NCI-H82 (cell line): ENCODE measurements at places on chromosomes 11 and 22.

- DNase-seq = peak; percentile 97
Observed at GRCh38 chr22:24380220-24380904, 47.0 kb upstream of the ADORA2A start.

- DNase-seq = no peak
Observed at GRCh38 chr11:105673089-105673488, 63.2 kb downstream of the GRIA4 start.

DNA sequence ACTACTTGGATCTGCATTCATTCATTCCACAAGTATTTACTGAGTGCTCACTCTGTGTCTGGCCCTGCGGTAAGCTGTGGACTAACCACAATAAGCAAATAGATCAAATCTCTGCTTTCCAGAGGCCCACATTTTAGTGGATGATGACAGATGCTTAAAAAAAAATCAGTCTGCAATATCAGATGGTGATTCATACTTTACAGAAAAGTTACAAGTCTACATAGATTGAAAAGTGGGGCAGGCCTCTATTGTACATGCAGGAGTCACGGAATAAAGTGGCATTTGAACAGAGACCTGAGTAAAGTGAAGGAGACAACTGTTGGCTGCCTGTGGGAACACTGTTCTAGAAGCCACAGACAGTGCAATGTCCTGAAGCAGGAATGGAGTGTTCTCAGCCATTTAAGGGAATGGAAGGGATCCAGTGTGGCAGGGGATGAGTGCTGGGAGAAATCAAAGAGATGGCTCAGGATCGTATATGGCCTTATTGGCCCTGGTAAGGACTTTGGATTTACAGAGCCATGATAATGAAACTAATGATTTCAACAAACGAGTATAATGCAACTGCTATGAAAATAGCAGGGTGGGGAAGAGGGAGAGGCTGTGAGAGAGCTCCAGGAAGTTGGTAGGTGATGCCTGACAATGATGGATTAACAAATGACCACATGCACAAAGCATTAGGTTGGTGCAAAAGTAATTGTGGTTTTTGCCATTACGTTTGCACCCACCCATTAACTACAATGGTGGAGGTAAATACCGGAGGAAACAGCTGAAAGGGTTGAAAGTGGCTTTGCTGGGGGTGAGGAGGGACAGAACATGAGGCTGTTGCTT lies 31.1 kb downstream of the TMEM45B start:
- no peak for DNase-seq

DNA sequence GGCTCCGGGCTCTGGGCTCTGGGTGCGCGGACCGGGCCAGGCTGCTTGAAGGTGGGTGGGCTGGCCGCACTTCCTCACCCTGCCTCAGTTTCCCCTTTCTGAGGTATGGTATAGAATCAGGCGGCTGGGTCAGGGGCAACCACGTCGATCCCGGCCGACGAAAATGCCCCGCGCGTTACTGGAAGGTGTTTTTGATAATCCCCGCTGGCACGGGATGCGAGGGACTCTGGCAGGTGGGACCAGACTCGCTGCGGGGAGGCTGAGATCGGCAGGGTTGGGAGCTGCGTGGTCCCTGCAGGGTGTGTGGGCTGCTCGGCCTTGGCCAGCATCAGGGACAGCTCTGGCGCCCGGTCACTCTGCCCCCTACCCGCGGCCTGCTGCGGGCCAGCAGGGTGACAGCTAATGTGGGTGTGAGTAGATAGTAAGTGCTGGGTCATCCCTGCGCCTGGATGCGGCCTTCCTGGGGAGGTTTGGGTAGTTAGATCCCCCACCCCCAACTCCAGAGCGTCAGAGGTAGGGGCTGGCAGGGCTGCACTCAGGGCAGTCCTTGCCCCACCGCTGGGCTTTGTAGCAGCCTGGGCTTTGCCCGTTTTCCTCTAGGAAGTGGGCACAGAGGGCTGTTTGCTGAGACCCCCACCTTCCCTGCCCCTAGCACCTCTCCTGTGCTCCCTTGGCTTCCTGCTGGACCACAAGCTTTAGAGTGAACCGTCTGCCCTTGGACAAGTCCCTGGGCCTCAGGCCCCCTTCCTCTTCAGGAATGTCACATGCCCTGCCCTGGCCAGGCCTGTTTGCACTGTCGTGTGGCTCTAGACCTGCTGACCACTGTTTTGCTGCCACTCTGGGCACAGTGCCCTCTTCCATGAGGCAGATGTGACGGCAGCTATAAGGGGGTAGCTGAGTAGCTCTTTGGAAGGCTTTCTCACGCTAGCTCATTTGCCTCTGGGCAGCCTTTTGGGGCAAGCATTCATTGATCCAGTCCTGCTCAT lies 579 bp downstream of the TANGO2 start:
- peak; percentile 42 for DNase-seq

- DNase-seq = no peak
Observed at GRCh38 chr22:28154861-28155260, 235.8 kb upstream of the PITPNB start.

DNA sequence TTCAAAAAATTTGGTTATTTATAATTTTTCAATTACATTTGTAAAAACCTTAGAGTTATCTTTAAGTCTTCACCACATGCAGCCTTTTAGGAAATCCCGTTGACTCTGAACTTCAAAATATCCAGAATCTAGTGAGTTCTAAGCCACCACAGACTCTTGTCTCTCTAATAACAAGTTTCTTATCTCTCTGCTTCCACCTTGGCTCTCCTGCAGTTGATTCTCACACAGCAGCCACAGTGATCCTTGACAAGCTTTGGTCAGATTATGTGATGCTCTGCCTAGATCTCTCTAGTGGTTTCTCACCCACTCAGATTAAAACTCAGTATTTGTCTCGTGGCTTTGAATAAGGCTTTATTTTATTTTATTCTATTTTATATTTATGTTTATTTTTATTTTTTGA lies 8.6 kb downstream of the HSD17B12 start:
- no peak for DNase-seq

DNA sequence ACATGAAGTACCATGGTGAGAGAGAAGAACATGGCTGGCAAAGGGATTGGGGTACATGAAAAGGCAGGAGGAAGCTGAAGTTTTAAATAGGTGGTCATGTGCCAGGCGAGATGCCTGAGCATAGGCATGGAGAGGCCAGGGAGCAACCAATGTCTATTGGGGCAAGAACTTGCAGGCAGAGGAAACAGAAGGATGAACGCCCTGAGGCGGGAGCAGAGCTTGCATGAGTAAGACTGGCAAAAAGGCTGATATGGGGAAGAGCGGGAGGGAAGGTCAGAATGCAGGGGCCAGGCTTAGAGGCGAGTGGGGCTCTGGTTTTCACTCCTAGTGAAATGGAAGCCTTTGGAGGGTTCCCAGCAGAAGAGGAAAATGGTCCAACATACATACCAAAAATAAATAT lies 52.5 kb upstream of the VSTM5 start:
- no peak for DNase-seq

DNA sequence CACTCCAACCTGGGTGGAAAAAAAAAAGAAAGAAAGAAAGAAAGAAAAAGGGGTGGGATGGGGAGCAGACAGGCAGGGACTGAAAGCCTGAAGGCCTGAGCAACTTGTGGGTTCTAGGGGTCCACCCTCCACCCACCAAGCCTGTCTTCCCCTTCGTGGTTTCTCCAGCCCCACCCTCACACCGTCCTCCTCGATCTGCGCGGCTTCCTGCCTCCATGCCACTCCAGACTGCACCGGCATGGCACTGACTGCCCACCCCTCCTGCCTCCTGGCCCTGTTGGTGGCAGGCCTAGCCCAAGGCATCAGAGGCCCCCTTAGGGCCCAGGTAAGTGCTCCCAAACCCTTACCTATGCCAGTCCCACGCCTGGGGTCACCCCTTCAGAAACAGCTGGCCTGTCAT lies at the start of gene CTSW:
CTSW (plus strand) TSS at position 221 of the 400 bp plus-strand sequence; CDS start at position 239, 18 bp downstream.
- DNase-seq = no peak

- no peak for DNase-seq
Observed at GRCh38 chr11:86099874-86100273, 31.0 kb upstream of the PICALM start.

DNA sequence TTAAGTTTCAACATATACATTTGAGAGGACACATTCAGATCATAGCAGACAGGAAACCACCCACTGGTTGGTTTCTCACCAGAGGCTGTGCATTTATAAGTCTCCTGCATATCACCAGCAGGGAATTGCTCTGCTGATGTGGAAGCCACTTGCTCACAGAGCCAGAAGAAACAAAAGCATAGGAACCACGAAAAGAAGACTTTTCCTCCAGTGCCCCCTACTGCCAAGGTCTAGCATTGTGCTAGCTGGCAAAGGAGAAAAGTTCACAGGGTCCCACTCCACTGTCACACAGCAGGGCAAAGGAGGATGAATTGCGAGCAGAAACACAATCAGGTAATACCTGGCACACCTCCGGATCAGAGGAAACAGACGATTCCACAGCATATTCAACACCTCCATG lies 28.9 kb upstream of the ISX start:
- DNase-seq = peak; percentile 73

- DNase-seq = no peak
Observed at GRCh38 chr11:134916421-134917213, 504.6 kb upstream of the B3GAT1 start.

GRCh38 chr22:30186510-30186909 lies 60.0 kb downstream of the LIF start:
- no peak for DNase-seq
